ENCODE measurements at places on chromosomes 3 and 15.

DNA sequence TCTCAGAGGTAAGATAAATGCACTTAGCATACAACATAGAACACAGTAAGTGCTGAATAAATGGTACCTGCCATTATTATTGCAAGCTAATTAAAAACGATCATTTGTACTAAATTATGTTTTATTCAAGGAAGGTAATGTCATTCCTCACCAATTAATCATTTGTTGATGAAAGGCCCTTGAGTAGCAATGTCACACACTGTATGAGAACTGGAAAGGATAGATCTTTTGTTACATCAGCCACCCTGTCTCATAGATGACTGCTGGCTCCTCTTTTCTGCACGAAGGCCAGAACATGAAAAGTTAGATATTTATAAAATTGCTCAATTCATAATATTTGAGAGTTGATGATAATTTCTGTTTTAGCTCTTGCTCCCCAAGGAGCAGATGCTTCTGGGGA lies 415.4 kb downstream of the RBMS3 start:
- no peak for DNase-seq

- DNase-seq, result no peak
These were observed 173.4 kb upstream of the CADPS start for GRCh38 chr3:63048367-63049326.

DNA sequence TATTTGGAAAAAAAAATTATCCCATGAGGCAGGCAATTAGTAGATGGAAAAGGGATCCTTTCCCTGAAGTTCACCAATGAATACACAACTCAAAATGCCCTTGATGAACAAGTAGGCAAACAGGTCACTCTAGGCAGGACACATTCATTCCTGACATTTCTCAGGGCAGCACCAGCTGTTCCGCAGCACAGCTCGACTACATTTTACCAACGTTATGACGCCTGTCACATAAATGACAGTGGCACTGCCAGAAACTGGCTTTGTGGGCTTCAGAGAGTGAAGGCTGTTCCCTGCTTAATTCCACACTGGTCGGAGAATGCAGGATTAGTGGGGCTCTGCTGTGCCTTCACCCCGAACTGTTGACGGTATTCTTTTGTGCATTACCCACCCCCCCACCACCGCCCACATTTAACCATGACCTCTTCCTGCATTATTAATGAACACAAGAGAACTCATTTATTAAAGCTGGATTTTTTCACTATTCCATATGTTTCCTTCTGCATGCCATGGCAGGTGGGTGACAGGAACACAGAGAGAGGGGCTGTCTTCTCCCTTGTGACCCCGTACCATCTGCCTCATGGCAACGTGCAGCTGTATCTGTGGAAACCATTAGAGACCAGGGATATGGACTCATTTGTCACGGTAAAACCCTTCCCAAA lies 197.6 kb downstream of the PDZRN3 start:
- DNase-seq, result no peak

DNA sequence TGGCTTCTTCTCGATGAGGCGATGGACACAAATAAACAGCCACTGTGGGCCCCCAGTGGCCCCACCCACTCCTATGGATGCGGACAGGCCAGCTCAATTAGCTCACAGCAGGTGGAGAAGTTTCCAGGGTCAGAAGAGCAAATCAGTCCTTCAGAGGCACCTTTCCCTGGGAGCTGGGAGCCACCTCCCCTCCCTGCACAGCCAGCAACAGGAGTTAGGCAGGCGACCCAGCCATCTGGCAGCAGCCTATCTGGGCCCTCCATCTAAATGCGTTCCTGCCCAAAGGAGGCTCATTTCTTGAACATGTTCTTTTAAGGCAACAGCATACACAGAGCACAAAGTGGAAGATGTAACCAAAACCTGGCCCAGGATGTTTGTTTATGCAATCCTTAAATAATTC lies 211.9 kb upstream of the ARRDC4 start:
- DNase-seq, result no peak

DNA sequence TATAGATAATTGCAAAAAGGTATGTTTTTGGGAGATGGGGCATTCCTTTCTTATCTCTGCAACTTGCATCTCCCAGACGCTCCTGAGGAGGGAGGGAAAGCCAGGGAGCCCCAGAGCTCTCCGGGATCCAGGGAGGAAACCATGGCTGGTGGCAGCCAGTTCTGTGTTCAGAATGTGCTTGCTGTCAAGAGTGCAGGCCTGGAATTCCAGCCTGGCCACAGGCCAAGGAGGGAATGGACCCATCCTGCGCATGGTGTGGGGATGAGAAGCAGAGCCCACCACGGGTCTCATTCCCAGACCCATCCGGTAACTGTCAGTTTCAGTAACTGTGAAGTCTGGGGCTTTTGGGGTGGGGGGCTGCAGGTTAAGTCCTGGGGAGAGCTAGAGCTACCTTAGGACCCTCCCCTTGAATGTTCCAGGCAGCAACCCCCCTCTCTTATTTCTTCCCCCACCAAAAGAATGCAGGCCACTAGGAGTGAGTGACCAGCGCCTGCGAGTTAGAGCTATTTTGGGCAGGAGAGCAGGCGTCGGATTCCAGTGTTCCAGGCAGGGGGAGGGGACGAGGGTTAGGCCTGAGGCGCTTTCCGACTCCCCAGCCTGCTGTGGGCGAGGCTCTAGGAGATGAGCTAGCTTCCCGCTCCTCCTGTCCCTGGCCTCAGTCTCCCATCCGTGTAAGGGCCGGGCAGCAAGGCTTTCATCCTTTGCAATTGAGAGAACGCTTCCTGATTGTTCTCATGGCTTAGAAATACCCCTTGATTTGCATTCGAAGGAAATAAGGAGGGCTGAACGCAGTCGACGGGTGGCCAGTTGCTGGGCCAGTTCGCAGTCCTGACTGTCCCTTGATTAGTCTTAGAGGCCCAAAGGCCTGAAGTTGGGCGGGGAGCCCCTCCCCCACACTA lies 781 bp upstream of the DAG1 start:
- peak; percentile 96 for DNase-seq

- no peak for DNase-seq
These were observed 187.1 kb downstream of the ITPR1 start for GRCh38 chr3:4680227-4680691.

DNA sequence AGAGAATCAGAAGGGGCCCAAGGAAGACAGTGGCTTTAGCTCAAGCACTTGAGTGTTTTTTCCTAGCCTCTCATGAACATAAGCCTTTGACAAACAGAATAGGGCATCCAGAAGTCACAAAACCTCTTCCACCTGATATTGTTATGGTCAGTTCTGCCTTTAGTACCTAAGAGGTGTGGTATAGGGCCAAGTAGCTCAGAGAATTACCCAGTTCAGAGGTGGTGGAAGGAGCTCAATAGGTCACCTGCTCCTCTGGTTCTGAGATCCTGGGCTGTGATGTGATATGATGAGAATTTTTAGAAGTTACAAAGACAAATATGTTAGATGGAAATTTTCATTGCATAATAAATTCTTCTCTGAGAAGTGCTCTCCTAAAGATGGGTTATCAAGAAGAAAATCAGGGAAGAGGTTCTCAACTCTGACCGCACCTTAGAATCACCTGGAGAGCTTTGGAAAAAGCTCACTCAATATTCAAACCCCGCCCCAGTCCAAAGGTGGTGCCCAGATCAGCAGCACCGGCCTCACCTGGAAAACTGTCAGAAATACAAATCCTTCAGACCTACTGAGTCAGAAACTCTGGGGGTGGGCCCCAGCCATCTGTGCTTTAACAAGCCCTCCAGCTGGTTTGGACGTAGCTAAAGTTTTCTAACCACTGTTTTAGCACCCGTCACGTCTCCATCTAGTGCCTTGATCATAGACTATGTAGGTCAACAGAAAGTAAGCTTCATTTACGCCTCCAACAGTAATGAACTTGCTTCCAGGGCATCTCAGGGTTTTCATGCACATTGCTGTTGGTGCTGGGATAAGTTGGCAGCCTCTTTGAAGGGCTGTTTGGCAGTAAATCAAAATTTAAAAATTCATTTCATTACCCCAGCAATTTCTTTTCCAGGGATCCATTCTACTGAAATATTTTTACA lies 101.3 kb downstream of the MYH15 start:
- DNase-seq, result no peak

GRCh38 chr3:48548729-48549705 lies 7.6 kb downstream of the PFKFB4 start:
- DNase-seq, result peak; percentile 87

DNA sequence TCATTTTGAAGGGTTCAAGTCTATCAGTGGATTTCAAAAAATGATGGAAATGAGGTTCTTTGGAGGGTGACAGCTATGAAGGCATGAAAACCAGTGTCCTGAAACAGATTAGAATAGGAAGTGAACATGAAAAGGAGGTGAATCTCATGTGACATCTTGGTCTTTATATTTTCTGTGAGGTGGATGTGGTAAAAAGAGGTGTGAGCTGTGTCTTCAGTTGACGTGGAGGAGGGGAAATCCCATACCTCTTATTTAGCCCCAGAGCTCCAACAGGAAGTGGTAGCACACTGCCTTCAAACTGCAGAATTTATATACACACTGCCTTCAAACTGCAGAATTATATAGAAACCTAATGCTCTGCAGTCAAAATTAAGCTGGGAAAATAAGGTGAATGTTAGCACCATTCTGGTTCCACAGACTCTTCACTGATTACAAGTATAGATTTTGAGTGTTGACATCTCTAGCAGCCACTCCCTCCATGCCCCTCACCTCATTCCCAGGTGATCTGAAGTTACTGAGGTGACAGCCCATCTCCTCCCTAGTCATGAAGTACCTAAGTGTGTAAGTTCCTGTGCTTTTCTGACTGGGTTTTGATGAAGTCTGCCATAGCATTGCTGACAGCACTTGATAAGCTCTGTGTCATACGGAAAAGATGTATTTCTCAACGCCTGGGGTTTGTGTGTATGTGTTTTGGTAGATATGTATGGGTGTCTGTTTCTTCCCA lies 2.7 kb downstream of the RAB8B start:
- DNase-seq, result no peak

DNA sequence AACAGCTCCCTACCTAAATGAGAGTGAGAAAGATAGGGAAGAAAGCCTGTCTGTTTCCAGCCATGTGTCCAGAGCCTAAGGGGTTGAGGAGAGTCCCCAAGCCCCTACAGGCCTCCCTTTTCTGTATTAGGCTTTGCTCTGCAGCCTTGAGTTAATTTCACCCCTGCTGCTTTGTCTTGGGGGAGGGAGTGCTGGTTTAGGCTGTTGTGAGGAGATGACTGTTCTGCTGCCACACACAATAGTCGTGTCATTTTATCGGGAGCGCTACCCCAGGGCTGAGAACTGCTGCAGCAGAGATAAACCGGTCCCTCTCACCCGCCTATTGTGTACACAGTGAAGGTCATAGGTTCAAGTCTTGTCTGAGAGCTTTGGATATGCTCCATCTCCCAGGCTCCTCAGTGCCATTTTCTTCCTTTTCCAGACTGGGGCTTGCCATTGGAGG lies 1.4 kb downstream of the ZNF609 start:
- DNase-seq, result peak; percentile 90

GRCh38 chr15:78049691-78050440 lies 27.6 kb downstream of the TBC1D2B start:
- no peak for DNase-seq

DNA sequence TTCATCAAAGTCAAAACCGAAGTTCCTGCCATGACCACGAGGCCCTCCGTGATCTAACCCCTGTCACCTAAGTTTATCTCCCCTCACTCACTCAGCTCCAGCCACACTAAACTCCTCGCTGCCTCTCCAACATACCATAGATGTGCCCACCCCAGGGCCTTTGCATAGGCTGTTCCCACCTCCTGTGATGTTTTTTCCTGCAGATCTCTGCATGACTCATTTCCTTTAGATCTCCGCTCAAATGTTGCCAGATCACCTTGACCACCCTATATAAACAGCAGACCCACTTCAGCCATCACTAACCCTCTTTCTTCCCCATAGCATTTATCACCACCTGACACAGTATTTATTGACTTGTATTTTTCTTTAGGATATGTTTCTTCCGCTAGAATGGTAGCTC lies 58.5 kb downstream of the HRH1 start:
- peak; percentile 6 for DNase-seq

DNA sequence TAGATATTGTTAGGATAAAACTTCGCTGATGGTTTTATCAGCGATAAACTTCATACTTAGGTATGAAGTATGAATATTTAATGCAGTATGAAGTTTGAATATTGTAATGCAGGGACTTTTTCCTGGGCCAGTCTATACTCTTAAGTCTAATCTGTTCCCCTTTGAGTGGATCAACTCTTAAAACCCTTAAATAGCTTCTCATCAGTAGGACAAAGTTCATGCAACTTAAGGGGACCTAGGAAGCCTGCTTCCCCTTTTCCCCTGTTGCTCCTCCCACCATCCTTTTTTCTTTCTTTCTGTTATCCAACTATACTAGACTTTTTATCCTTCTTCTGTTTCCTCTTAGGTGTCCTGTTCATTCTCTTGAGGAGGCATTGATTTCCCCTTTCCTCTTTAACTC lies 78.7 kb downstream of the MITF start:
- DNase-seq, result no peak

- no peak for DNase-seq
These were observed 325.8 kb upstream of the NAALADL2 start for GRCh38 chr3:174533286-174533685.

DNA sequence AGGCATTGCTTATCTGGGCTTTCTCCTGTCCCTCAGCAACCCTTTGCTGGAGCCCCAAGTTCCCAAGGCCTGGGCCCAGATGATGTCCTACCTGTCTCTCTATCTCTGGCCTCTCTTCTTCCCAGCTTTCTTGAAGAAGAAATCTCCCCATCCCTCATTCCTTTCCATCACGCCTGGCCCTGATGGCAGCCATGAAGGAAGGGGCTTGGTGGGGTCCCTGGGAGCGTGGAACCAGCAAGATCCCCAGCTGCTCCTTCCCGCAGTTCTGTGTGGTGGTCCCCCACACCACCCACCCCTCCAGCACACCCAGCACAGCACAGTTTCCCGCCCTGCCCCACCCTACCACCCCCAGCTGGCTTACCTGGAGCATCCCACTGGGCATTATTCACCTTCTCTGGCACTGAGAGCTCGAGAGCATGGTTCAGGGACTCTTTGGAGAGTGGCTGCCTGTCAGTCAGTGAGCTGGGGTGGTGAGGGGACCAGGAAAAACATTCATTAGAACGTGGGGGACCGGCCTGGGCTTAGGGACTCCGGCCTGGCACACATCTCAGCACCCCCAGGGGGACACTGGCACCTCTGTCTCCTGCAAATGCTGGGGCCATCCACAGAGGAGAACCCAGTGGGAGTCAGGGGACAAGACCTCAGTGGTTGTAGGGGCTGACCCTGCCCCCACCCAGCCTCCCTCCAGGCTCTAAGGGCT lies 26.6 kb downstream of the ACSBG1 start:
- no peak for DNase-seq

GRCh38 chr15:87793725-87794124 lies 462.8 kb downstream of the NTRK3 start:
- no peak for DNase-seq

GRCh38 chr3:147410526-147411237 lies 1.5 kb downstream of the ZIC1 start:
- DNase-seq, result peak; percentile 66

GRCh38 chr3:64716110-64716710 lies 28.4 kb upstream of the ADAMTS9 start:
- DNase-seq, result no peak
